ENCODE measurements at places on chromosomes 5 and 9.
A peak's percentile ranks its signal among the peaks of the same experiment; 100 is the strongest.

- no peak for DNase-seq
Observed at GRCh38 chr5:171323806-171324632, 15.0 kb downstream of the TLX3 start.

GRCh38 chr5:175693741-175694140 is 35.9 kb downstream of the HRH2 start:
- DNase-seq = no peak

- DNase-seq = no peak
Observed at GRCh38 chr9:115786321-115786720, 367.3 kb upstream of the PAPPA start.

DNA sequence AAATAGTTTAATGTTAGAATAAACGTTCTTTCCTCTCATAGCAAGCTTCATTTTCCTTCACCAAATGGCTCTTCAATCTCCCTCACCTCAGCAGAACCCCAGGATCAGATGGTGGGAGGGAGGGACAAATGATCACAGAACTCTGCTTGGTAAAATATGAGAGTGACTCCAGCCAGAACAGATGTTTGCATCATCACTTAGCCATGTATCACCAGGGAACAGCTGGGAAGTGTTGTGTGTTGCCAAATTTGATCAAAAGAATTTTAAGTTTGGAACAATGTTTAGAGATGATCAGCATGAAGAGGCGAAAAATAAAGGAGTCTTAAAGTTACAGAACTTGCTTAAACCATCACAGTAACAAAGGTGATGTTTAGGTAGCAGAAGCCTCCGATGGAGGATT is 115.7 kb downstream of the FRMD3 start:
- no peak for DNase-seq

DNA sequence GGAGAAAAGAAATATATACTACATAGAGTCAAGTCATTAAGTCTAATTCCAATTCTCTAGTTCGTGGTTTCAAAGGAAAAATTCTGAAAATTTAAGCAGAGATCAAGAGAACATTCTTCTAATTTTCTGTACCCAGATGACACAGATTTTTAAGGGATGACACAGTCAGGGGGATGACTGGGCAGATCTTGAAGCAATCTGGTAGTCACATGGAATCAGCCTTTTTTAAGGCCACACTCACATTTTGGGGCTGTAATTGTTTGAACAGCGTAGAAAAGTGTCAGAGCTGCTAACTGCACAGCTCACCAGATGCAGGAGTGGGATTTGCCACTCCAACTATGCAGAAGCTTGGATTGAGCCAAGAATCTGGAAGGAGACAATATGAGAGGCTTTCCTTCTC is 20.4 kb downstream of the PDE4D start:
- DNase-seq = no peak

- DNase-seq = no peak
Observed at GRCh38 chr5:5203451-5203850, 63.3 kb downstream of the ADAMTS16 start.

DNA sequence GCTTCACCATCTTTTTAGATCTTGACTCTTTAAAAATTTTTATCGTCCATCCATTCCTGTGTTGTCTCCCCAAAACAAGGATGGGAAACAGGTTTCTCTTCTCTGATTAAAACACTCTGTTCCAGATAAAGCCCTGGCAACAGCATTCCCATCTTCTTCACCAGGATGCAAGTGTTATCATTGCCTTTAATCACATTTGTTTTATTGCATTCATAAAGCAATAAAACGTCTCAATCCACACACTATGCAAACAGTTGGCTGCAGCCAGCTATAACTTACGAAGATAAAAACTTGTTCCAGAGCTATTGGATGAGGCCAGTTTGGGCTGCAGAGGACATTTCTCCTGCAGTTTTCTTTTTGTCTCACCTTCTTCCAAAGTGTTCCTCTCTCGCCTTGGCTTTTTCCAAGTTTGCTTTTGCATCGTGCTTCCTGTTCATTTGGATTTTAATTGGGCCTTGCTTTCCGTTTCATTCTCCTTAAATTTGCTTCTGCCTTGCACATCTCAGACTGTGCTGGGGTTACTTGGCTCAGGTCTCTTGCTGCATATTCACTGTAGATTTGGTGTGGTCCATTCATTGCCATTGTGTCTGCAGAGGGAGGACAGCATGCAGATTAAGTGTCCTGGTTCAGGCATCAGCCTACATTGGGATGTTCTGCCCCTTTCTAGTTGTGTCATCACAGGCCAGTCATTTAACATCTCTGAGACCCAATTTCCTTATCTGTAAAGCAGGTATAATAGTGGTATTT is 136.5 kb upstream of the LIFR start:
- DNase-seq = no peak

GRCh38 chr5:92992073-92992472 is 588.9 kb downstream of the NR2F1-AS1 start:
- no peak for DNase-seq

DNA sequence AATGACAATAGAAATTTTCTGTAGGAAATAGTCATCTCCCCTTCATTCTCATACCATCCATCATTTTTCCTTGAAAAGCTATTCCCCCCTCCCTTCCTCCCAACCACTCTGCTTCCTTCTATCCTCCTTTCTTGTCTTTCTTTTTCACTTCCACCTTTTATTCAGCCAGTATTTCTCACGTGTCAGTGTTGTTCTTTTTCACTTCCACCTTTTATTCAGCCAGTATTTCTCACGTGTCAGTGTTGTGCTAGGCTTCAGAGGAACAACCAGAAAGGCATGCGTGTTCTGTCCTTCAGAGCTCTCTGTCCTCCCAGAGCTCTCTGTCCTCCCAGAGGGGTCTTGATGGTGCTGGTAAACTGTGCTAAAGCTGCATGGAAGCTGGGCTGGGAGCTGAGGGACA is 419.6 kb downstream of the GADD45G start:
- no peak for DNase-seq

- DNase-seq = no peak
Observed at GRCh38 chr5:151926188-151926587, 1.5 kb upstream of the GLRA1 start.

- DNase-seq = peak; percentile 47
Observed at GRCh38 chr9:87497604-87498045, at the start of gene DAPK1. TSS of gene DAPK1 (plus strand) at chr9:87497867. CDS start at chr9:87499078, 1,211 bp downstream.

GRCh38 chr5:33614039-33614438 is 173.3 kb downstream of the TARS1 start:
- no peak for DNase-seq

Measured in iPS DF 6.9 (cell line).